ENCODE measurements at places on chromosomes 6 and 20.
A peak's percentile ranks its signal among the peaks of the same experiment; 100 is the strongest.

DNA sequence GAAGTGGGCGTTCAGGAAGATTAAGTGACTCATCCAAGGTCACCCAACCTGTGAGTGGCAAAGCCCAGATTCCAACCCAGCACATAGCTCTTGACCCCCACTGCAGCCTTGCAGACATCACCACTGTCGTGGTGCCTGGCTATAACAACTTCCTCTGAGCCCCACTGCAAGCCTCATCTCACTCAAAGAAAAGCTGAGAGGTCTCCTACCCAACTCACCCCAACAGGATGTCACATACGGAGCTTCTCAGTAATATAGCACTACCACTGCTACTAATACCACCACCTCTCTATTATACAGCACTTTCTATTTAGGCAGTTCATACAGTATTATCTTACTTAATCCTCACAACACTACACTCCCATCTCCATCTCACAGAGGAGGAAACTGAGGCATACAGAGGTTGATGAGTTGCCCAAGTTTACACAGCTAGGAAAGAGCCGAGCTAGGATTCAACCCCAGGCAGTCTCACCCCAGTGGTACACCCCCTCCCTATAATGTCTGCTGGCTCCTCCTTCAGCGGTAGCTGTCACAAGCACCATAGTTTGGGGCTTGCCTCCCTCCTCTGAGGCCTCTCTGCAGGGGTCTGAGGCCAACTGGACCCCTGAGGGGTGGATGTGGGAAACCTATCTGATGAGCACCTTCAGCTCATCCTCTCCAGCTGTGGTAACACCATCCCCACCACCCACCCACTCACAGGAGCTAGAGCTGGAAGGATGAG is 19.5 kb downstream of the TFEB start:
- no peak for DNase-seq

DNA sequence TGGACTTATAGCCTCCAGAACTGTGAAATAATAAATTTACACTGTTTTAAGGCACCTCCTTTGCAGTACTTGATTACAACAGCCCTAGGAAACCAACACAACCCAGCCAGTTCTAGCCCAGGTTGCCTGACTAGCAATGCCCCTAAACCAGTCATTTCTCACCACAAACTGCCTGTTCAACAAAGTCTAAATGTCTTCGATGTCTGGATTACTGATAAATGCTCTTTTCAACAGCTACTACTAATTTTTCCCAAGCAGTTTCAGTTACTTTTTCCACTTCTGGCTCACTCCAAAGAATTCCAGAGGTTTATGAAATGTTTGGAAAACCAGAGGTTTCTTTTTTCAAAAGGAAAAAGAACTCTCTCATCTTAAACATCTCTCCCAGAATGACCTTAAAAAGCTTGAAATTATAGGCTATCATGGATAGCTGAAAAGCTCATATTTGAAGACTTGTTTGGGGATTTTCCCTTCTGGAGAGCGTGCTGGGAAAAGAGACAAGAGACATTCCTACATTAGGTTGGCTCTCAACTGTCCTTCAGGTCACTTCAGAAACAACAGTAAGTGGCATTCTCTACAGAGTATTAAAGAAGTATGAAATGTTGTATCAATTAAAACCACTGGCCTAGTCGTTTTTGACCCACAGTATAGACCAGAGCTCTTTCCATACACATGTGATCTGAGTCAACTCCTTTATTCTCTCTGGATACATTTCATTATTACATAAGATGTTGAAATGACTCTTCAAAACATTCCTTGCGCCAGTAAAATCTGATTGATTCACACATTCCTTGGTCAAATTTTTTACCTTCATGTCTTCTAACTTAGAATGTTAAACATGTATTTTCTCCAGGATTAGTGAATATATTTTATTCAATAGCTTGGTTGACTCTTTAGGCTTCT is 265.9 kb downstream of the COL12A1 start:
- DNase-seq: no peak

GRCh38 chr6:135479601-135480000 is 17.9 kb downstream of the AHI1 start:
- DNase-seq: no peak

DNA sequence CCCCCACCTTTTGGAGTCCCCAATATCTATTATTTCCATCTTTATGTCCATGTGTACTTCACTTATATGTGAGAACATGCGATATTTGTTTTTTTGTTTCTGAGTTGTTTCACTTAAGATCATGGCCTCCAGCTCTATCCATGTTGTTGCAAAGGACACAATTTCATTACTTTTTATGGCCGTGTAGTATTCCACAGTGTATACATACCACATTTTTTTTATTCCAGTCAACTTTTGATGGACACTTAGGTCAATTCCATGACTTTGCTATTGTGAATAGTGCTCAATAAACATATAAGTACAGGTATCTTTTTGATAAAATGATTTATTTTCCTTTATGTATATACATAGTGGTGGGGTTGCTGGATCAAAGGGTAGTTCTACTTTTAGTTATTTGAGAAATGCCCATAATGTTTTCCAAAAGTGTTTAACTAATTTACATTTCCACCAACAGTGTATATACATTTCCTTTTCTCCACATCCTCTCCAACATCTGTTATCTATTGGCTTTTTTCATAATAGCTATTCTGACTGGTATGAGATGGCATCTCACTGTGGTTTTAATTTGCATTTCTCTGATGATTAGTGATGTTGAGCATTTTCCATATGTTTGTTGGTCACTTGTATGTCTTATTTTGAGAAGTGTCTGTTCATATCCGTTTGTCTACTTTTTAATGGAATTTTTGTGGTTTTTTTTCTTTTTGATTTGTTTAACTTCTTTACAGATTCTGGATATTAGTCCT is 34.0 kb upstream of the COL10A1 start:
- DNase-seq: no peak

GRCh38 chr20:6395695-6396094 is 272.9 kb upstream of the FERMT1 start:
- no peak for DNase-seq

DNA sequence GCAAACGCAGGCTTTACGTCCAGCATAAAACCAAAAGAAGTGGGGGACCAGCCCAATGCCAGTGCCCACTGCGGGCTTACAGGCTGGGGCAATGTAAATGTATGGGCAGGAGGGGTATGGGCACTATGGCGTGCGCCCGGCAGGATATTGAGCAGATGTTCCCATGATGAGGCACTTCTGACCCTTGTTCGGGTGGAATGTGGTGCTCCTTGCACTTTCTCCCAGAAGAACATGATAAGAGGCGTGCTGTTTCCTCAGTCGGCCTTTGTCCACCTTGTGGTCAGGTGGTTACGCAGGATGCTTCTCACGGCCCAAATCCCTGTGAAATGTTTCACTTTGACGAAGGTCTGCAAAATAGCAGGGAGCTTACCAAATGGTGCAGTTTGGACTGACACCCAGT is 4.8 kb upstream of the GPR31 start:
- DNase-seq: no peak

GRCh38 chr6:26613689-26614683 is 17.2 kb downstream of the ABT1 start:
- DNase-seq: peak; percentile 52

DNA sequence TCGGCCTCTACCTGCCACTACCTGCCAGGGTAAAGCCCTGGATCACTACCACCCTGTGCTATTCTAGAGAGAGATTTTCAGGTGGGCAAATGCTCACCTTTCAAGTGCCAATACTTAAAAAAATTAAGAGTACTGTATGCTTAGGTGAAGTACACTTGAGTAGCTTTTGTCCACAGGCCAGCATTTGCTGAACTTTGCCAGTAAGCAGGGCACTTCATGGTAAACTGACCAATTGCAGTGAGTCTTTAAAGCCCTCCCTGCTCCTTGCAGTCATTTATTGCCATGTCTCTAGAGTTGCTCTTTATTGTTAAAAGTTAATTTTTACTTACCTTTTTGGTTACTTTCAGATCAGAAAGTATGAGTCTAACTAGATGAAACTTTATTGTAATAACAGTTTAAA is 58.5 kb downstream of the PLAGL1 start:
- no peak for DNase-seq

GRCh38 chr20:9040863-9041524 is 27.9 kb upstream of the PLCB4 start:
- no peak for DNase-seq

DNA sequence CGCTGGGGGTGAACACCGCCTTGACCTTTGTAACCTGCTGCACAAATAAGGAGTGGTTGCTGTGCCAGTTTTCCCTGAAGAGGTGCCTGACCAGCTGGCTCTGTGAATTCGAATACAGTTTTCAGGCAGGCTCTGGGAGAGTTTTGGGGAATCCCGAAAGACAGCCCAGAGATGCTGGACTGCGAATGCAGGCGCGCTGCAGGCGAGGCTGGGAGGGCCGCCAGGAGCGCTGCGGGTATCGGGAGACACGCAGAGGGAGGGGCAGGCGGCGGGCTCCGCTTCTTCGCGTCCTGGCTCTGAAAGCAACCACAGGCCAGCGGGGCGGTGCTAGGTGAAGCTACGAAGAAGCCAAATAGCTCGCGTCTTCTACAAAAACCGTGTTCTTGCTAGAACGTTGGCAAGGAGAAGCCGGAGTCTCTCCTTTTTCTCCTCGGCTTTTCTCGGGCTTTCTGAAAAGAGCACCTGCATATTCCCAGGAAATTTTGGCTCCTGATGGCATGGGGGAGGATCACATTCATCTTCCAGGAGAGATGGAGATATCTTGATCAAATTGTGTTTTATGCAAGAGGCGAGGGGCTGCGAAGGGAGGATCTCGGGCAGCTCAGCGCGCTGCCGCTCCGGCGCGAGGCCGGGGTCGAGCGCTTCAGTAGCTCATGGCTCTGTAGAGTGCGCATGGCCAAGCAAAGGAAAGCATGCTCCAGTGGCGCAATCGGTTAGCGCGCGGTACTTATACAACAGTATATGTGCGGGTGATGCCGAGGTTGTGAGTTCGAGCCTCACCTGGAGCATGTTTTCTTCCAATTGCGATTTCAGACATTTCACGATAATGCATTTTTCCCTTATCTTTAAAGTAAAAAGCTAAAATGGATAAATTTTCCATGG is 158.1 kb upstream of the ZNF184 start:
- DNase-seq: peak; percentile 52

- DNase-seq: peak; percentile 91
Measured at GRCh38 chr6:41073203-41073967, 611 bp downstream of the NFYA start.

- DNase-seq: peak; percentile 21
Measured at GRCh38 chr6:146860583-146860982, 261.8 kb downstream of the ADGB start.

GRCh38 chr6:37192666-37193065 is 22.7 kb downstream of the PIM1 start:
- no peak for DNase-seq

- no peak for DNase-seq
Measured at GRCh38 chr20:3502878-3503277, 32.1 kb downstream of the ATRN start.

GRCh38 chr6:32847795-32848194 is 3.9 kb upstream of the PSMB8 start:
- no peak for DNase-seq

DNA sequence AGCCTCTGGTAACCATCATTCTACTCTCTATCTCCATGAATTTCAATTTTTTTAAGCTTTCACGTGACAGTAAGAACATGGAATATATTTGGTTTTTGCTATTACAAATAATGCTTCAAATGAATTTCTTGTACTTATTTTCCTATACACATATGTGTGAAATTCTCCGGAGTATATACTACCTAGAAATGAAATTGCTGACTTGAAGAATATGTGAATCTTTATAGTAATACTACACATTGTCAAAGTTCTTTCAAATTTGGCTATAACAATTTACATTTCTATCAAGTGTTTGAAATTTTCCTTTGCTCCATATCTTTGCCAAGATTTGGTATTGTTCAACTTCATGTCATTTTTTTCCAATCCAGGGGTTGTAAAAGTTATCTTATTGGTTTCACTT is 11.6 kb upstream of the VGLL2 start:
- DNase-seq: no peak

DNA sequence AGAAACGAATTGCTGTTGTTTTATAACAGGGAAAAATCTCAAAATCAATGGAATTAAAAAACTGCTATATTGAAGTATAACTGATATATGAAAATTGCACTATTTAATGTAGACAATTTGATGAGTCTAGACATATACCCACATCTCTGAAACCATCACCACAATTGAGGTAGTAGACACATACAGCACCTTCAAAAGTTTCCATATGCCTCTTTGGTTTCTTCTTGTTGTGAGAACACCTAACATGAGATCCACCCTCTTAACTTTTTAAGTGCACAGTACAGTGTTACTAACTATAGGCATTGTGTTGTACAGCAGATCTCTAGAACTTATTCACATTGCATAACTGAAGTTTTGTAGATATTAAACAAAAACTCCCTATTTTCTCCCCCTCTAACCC is 14.0 kb upstream of the SLC17A5 start:
- no peak for DNase-seq

DNA sequence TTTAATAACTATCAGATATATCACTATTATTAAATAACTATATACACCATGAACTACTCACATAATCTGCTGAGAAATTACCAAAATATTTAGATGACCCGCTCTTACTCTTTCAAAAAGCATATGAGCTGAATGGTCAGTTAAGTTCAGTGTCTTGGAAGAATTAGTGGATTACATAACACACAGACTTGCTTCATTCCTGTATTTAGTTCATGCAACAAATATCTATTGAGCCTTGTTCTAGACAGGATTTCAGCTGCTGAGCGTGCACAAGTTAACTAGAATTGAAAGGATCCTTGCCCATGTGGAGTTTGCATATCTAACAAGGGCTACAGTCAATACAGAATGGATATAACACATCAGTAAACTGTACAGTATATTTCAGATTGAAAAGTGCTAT is 566.2 kb downstream of the CBLN4 start:
- DNase-seq: no peak

DNA sequence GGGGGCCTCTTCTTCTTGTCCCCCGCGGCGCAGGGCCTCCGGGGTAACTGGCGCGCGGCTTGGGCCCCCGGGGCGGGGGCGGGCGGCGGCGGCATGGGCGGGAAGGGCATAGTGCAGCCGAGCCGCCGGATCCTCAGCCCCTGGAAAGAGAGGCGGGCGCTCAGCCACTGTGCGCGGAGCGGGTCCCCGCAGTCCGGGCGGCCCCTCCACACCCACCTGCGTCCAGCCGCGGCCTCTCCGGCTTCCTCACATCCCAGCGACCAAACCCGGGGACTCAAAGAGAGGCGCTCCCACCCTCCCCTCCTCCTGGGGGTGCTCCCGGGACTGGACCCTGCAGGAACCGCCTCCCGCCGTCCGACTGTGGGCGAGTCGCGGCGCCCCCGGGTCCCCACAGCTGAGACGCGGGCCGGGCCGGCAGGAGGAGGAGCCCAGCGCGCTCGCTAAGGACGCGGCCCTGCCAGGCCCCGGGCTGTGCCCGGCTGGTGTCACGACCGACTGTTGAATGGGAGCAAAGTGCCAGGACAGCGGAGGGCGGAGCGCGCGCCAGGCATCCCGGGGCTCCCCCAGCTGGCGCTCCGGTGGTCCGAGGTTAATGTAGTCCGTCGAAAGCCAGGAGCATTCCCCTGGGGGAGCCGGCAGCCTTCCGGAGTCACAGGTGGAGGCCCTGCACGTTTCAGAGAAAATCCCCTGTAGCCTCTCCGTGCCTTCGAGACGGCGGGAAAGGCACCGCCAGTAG is at the start of gene PRR18:
Gene PRR18 (minus strand): TSS at position 360 of the 736 bp plus-strand sequence. CDS start 250 bp downstream, at position 110.
- DNase-seq: peak; percentile 75

DNA sequence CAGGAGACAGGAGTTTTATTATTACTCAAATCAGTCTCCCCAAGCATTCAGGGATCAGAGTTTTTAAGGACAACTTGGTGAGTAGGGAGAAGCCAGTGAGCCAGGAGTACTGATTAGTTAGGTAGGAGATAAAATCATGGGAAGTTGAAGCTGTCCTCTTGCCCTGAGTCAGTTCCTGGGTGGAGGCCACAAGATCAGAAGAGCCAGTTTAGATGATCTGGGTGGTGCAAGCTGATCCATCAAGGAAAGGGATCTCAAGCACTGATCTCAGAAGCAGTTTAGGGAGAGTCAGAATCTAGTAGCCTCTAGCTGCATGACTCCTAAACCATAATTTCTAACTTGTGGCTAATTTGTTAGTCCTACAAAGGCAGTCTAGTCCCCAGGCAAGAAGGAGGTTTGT is 706.5 kb upstream of the MAP3K7 start:
- DNase-seq: no peak

Data from SK-N-SH (cell line).